Suppressor macrophage treated with lipopolysaccharide for 1 hour (primary cell): ENCODE measurements at places on chromosomes 7 and 10.

- DNase-seq, result no peak
Observed at GRCh38 chr10:101967713-101968112, 88.3 kb downstream of the ARMH3 start.

GRCh38 chr10:111475720-111476119 lies 398.9 kb downstream of the ADRA2A start:
- no peak for DNase-seq

- no peak for DNase-seq
Observed at GRCh38 chr10:21349912-21350286, 175.6 kb downstream of the SKIDA1 start.

GRCh38 chr10:50648089-50648934 lies 24.6 kb upstream of the SGMS1 start:
- no peak for DNase-seq

GRCh38 chr7:149175150-149175549 lies 20.2 kb upstream of the ZNF282 start:
- no peak for DNase-seq

DNA sequence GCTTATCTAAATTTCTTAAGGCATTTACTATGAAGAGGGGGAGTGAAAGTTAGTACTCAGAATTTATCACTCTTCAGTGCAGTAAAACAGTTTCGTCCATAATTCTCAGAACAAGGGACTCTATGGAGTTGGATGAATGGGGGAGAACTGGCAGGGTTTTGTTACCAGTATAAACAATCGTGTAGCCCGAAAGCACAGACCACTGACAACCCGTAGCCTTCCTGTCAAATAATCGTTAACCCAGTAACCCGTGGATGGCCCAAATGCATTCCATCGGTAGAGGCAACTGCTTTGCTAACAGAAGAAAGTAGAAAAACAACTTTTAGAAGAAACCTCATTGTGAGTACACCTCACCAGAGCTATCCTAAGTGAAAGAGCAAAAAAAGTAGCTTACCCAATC lies 583.9 kb downstream of the NXPH1 start:
- no peak for DNase-seq

- no peak for DNase-seq
Observed at GRCh38 chr10:120473593-120473992, 16.6 kb downstream of the PLPP4 start.

- no peak for DNase-seq
Observed at GRCh38 chr10:78278058-78278404, 244.4 kb downstream of the RPS24 start.

DNA sequence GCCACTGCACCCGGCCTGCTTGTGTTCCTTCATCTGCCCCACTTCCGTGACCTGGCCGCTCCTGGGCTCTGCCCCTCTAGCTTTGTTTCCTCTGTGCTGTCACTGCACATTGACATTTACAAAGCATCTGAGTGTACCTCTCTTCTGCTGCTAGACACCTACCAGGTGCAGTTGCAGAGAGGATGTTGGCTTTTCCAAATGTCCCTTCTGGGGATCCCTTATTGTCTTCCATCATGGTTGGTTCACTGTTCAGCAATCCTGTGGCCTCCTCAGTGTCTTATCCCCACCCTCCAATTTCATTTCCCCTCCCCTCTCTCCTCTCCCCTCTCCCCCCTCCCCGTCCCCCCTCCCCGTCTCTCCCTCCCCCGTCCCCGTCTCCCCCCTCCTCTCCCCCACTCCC lies 13.8 kb downstream of the VWA2 start:
- no peak for DNase-seq

DNA sequence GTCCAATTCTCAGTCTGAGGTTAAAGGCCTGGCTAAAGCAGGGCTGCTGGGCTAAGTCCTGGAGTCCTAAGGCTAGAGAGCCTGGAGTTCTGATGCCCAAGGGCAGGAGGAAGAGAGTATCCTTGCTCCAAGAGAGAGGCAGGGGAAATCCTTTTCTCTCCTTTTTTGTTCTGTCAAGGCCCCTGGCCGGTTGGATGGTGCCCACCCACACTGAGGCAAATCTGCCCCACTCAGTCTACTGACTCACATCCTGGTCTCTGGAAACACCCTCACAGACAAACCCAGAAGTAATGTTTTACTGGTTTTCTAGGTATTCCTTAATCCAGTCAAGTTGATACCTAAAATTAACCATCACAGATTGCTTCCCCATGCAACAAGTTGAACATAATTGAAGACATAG lies 23.0 kb downstream of the ZNF518A start:
- DNase-seq, result no peak

DNA sequence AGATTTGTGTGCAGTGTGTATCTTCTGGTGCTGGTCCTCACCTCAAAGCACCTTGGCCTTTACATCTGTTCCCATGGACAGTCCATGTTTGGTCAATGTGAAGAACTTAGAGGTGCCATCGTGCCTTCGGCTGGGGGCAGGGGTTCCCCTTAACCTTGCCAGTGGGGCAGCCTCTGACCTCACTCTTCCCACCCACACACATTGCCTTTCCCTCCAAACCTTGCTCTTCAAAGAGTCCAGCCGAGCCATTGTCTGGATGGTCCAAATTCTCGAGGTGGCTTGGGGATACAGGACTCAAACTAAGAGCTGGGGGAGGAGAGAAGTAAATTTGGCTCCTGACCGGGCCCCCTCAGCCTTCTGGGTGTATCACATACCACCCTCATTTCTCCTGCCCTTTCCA lies 76.2 kb upstream of the HABP2 start:
- DNase-seq, result no peak

- no peak for DNase-seq
Observed at GRCh38 chr7:11005202-11005601, 31.5 kb downstream of the PHF14 start.

GRCh38 chr7:157970744-157971143 lies 616.9 kb downstream of the PTPRN2 start:
- no peak for DNase-seq

DNA sequence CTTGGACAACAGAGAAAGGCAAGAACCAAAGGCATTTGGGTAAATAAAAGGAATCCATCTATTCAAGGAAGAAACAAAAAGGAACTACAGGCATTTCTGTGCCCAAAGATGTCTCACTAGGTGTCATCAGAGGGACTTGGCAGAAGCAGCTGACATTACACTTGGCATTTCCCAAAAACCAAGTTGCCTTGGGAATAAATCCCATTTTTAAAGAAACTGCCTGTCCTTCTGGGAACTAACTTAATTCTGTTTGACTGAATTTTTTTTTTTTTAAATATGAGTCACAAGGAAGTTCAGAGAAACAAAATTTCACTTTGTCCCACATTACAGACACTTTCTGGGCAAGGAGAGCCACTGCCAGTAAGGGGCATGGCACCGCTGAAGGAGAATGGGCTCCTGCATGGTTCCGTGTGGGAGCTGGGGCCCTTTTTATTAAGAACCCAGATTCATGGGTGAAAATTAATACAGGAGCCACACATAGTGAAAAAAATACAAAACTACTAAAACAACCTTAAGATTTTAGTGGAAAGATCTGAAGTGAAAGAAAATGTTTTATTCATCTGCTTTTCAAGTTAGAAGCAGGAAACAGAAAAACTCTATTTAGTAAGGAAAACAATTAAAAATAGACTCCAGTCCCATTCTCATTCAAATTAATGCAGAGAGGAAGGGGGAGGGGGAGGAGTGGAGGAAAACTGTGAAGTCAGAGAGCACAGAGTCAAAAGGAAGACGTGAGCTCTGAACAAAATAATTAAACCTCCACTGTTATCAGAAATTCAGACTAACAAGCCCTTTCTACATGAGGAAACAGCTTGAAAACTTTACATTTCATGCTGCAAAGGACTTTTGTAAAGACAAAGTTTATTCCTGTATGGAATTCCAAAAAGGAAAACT lies 118.4 kb upstream of the PDLIM1 start:
- peak; percentile 34 for DNase-seq

- DNase-seq, result no peak
Observed at GRCh38 chr10:43904844-43905243, 256.2 kb upstream of the ZNF32 start.

- no peak for DNase-seq
Observed at GRCh38 chr7:84663224-84663623, 468.6 kb upstream of the SEMA3A start.

- DNase-seq, result peak; percentile 31
Observed at GRCh38 chr7:33237036-33237435, 107.7 kb downstream of the BBS9 start.

DNA sequence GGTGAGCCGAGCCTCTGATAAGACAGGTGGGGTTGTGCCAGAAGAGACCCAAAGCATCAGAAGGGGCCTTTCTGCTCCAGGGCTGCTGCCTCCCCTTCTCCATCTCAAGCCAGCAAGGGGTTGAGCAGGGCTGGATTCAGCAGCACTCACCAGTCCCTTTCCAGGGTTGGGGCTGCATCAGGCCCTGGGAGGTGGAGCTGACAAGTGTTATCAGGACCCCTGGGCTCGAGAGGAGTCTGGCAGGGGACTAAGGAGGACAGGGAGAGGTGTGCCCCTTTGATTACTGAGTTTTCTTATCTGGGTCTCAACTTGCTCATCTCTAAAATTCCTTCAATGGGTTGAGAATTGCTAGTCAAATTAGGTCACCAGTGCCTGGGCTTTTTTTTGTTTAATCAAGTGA lies 17.8 kb downstream of the ARHGAP22 start:
- no peak for DNase-seq

GRCh38 chr7:27410812-27411544 lies 168.4 kb downstream of the EVX1 start:
- DNase-seq, result no peak

GRCh38 chr7:69596723-69597277 lies 1.5 kb upstream of the AUTS2 start:
- DNase-seq, result no peak

- no peak for DNase-seq
Observed at GRCh38 chr10:20622531-20623211, 274.4 kb downstream of the NEBL start.

GRCh38 chr7:85823396-85824080 lies 636.7 kb upstream of the SEMA3D start:
- DNase-seq, result no peak

- no peak for DNase-seq
Observed at GRCh38 chr7:19080093-19080492, 37.3 kb downstream of the TWIST1 start.

GRCh38 chr7:157005456-157006204 lies 4.8 kb downstream of the MNX1 start:
- DNase-seq, result no peak

- no peak for DNase-seq
Observed at GRCh38 chr7:122556873-122557542, 141.9 kb downstream of the RNF133 start.

DNA sequence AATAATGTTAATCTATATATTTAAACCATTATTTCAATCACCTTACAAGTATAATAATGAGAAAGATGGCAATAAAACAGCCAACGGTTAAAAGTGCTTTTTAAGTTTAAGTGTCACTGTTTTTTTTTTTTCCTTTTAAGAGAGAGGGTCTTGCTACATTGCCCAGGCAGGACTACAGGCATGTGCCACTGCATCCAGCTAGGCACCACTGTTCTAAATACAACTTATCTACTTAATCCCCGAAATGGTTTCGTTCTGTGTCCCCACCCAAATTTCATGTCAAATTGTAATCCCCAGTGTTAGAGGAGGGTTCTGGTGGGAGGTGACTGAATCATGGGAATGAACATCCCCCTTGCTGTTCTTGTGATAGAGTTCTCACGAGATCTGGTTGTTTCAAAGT lies 49.7 kb downstream of the TNPO3 start:
- no peak for DNase-seq

- DNase-seq, result peak; percentile 50
Observed at GRCh38 chr10:69446650-69447151, 4.6 kb upstream of the TSPAN15 start.

DNA sequence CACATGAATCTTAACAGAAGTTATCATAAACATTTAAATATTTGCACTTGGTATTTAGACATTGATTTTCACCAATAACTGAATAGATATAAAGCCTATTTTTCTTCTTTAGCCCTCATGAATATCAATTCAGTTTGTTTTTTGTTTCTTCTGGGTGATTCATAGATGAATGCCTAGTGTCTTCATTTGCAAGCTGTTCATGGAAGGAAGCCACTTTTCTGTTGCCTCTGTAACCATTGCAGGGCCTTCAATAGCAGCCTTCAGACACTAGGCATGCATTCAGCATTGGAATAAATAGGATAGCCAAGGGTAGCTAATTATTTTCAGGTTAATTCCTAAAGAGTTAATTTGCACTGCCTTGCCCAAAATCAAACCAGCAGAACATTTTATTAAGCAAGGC lies 375.3 kb downstream of the DPP6 start:
- no peak for DNase-seq

DNA sequence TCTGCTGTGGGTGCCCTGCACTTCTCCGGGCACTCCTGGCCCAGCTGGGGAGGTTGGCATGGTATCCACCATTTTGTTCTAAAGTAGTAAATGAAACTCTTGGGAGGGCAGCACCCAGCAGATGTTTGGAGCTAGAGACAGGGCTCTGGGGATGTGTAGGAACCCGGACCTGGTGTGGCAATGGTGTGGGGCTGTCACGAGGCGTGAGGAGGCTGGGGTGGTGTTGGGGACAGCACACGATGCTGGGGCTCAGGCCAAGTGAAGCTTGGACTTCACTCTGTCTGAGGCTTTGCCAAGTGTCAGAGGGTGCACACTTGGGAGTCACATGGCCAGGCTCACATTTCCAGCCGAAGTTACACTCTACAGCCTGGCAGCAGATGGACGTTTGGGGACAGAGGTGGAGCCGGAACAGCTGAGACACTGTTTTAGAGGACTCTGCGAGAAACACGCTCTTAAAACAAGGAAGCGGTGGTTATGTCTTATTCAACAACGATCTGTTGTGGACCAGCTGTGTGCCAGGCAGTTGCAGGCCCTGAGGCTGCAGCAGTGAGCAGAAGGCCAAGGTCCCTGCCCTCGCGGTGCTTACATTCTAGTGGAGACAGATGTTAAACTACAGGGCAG lies 118.2 kb downstream of the CUX1 start:
- DNase-seq, result no peak

- no peak for DNase-seq
Observed at GRCh38 chr10:25263931-25264330, 89.1 kb downstream of the GPR158 start.

- DNase-seq, result no peak
Observed at GRCh38 chr10:98339799-98340198, 71.8 kb upstream of the LOXL4 start.

DNA sequence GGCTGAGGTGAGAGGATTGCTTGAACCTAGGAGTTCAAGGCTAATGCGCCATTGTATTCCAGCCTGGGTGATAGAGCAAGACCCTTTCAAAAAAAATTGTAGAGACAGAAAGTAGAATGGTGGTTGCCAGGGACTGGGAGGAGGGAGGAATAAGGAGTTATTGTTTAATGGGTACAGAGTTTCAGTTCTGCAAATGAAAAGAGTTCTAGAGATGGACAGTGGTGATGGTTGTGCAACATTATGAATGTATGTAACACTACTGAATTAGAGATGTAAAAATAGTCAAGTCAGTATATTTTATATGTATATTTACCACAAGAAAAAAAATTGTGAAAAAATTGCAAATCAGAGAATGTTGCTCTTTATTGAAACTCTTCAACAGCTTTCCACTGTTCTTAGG lies 266.5 kb upstream of the NPY start:
- DNase-seq, result peak; percentile 15

- DNase-seq, result no peak
Observed at GRCh38 chr10:61959814-61960213, 58.3 kb downstream of the ARID5B start.

GRCh38 chr7:77447616-77448015 lies 31.5 kb upstream of the GSAP start:
- no peak for DNase-seq

- DNase-seq, result peak; percentile 2
Observed at GRCh38 chr7:70614237-70615045, 517.5 kb upstream of the GALNT17 start.

GRCh38 chr7:30202671-30203070 lies 67.9 kb downstream of the MTURN start:
- DNase-seq, result no peak

- no peak for DNase-seq
Observed at GRCh38 chr10:112584276-112584675, 137.3 kb downstream of the VTI1A start.

GRCh38 chr10:114943000-114943399 lies 5.0 kb downstream of the TRUB1 start:
- no peak for DNase-seq
